Cortex of kidney (tissue), 1 donor: ENCODE measurements at places on chromosomes 6 and 20.

DNA sequence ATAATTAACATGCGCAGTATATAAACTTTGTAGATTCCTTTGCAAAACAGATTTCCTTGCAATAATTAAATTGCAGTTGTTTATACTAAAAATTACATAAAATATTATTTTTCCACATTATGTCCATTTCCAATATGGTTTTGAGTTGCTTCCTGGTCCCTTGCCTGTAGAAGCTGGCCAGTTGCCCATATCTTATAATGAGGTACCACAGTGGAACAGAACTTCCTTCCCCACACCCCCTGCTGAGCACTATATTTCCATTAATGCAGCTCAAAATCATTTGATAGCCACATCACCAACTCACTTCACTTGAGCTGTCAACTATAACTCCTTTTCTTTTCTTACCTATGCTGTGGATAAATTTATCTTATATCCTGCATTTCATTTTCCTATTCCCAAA is 194.6 kb downstream of the DST start:
- DNase-seq, result no peak

DNA sequence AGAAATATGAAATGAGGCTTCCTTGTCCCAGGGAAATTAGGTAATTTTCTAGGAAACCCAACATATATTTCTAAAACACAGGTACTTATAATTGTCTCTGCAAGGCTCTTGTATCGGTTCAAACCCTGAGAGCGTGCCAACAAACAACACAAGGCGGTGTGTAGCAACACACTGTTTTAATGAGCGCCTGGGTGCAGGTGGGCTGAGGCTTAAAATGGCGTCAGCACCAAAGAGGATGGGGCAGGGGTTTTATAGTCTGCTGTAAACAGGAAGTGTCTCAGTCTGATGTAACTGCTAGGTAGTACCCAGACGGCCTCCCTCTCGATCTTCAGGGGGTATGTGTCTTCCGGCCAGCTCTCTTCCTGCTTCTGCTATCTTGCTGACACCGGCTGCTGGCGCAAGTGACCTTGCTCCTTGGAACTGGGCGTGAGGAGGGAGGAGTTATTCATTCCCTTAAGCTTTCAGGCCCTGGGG is 69.7 kb downstream of the EPB41L2 start:
- DNase-seq, result no peak

DNA sequence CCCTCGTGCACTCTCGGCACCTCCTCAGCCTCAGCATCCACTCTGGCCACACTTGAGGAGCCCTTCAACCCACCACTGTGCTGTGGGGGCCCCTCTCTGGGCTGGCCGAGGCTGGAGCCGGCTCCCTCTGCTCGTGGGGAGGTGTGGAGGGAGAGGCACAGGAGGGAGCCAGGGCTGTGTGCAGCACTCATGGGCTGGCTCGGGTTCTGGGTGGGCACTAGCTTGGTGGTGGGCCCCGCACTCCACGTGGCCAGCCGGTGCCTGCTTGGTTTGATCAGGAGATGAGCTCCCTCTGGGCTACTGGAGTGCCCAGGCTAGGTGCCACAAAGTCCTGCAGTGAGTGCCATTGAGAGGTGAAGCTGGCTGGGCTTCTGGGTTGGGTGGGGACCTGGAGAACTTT is 949.4 kb upstream of the GJE1 start:
- DNase-seq, result no peak

- DNase-seq, result no peak
These were observed 593.1 kb upstream of the GJE1 start for GRCh38 chr6:141539617-141540016.

GRCh38 chr6:45630801-45631200 is 253.1 kb upstream of the SUPT3H start:
- no peak for DNase-seq

DNA sequence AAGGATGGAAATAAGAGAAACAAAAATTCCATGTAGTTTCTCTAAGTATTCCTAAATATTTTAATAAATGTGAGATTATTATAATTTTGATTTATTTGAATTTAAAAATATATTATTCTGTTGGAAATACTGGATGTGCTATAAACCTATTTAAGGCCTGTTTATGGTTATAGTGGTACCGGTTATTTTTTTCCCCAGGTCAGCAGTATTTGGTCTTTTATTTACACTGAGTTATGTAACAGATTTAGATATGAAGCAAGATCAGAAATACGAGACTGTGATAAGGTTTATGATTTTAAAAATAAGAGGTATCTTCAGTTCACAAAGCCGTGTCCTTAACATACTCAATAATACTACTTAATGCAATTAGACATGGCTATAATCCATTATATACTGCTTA is 634.3 kb upstream of the POU3F2 start:
- no peak for DNase-seq

DNA sequence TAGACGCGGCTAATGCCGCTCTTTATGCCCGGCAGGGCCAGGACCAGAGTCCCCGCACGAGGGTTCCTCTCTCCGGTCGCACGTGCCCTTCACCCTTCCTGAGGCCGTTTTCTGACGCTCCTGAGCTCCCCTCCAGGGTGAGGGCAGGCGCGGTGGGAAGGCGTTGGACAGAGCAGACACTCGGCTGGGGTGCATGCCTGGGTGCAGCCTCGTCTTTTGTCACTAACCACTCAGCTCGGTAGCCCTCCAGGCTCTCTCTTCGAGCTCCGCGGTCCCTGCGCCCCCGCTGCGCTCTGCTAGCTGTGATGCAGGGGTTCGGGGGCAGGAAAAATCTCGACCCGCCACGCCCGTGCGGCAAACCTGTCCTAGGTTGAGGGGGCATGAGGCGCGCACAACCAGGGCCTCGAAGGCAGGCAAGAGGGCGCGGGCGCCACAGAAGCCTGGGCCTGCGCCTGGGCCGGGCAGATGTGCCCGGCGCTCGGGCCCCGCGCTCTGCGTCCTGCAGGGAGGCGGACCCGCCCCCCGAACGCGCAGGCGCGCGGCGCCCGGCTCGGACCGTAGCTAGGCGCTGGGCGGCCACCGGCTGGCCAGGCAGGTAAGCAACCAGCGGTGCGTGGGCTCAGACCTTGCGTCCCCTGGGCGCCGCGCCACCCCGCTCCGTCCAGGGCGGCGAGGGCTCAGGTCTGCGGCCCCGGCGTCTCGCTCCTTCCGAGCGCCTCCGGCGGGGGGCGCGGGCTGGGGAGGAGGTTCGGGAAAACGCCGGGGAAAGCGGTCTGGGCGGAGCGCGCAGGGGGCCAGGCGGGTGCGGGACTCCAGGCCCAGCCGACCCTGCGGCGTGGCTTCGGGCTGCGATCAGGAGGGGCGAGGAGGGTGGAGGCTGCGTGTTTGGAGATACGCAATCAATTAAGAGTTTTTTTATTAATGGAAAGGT is at the start of gene L3MBTL1:
Gene L3MBTL1 (plus strand): TSS at position 548 of the 931 bp plus-strand sequence. CDS start 5,807 bp downstream, outside the sequence.
- no peak for DNase-seq

DNA sequence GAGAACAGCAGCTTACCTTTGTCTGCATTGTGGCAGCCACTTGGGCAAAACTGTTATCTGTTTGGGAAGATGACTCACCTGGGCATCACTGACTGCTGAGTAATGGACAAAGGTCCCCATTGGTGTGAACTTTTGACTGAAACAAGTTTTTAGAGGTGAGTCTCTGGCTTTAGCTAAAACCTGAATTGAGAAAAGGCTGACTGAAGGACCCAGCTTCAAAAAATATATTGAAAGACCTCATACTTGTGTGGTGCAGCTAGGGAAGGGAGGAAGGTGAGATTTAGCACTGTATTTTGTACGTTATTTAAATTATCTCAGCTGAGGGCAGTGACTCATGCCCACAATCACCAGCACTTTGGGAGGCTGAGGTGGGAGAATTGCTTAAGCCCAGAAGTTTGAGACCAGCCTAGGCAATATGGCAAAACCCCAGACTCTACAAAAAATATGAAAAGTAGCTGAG is 4.5 kb upstream of the CITED2 start:
- DNase-seq, result no peak

DNA sequence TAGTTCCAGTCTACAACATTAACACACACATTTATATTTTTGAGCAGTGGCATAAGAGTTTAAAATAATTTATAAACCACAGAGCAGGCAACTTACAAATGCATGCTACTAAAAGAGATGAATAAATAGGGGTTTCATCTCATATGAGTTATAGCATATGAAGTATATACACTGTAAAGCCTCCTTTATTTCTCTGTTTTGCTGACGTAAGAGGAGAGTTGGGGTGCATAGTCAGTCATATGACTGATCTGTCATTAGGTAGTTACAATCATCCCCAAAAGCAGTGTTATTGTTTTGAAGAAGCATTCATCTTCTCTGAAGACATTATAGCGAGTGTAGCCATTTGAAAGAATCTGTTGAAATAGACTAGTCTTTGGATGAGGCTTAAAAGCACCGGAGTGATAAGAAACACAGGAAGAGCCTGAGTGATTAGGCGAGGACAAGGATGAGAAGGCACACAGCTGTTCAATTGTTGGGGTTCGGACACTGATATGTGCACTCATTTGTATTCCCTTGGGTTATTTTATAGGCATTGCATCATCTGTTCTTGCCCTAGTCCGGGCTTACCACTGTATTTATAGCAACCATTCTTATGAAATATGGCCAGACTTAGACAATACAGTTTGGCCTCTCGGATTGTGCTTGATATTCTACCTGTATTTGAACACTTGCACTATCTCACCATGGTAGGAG is 325.7 kb downstream of the SAMD5 start:
- no peak for DNase-seq

DNA sequence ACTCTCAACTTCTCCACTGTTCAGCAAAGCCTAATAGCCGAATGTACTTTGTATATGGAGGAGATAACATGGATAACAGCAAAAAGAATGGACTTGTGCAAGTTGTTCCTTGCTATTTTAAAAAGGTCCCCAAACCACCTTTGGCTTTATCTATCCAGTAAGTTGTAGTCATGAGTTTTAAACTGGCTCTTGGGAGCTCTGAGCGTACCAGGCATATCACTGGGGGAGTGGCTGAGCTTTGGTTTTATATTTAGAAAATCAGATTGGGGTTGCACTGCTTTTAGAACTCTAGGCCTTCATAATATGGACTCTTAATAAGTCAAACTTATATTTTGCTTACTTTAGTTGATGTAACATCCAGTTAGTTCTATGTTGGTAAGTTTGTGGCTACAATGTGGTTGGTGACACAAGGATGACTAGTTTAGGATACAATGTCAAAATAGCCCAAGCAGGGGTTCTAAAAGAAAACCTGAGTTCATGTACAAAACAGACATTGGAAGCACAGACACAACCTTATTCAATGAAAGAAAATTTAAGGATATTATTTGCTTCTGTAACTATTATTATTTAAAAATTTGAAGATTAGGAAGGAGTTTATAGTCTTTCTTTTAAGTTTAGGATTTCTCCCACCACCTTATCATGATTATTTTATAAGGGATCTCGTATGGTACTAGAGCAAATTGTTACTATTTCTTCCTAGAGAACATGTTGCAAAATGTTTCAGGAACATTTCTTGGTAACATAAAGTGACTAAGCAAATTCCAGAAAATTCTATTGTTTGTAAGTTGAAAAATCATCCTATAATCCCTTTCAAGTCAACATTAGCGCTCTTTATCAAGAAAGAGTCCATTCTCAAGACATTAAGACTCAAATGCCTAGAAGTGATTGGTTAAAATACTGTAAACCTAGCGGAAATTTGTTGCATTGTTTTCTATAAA is 165.8 kb upstream of the SUPT3H start:
- DNase-seq, result no peak

- DNase-seq, result no peak
These were observed 60.1 kb upstream of the LRRC1 start for GRCh38 chr6:53734473-53735299.

GRCh38 chr20:51326201-51326819 is 216.2 kb downstream of the NFATC2 start:
- no peak for DNase-seq

- DNase-seq, result no peak
These were observed 572.5 kb upstream of the JAG1 start for GRCh38 chr20:11246251-11246775.

GRCh38 chr6:140744659-140745320 is 1370.3 kb upstream of the CITED2 start:
- no peak for DNase-seq

- DNase-seq, result no peak
These were observed 4.9 kb upstream of the APCDD1L start for GRCh38 chr20:58519940-58520712.

DNA sequence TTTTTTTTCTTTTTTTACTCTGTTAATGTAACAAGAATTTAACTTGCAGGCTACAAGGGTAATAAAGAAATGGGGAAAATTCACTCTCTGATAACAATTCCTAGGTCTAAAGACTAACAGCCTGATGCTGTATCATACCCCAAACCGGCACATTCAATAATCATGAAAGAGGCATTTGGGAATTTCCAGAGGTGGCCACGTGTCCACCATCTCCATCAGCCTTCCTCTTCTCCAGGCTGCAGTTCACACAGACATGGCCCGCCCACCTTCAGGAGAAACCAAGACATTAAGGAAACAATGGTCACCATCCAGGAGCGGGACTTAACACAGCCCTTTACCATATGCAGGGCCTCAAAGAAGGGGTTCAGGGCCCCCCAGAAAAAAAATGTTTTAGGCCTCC is 44.8 kb downstream of the PDE10A start:
- DNase-seq, result no peak

GRCh38 chr20:57252559-57253162 is 13.8 kb downstream of the BMP7 start:
- no peak for DNase-seq

- DNase-seq, result no peak
These were observed 753.3 kb upstream of the MARCKS start for GRCh38 chr6:113103634-113104361.

- DNase-seq, result no peak
These were observed 22.5 kb downstream of the MAP3K5 start for GRCh38 chr6:136769759-136770158.

DNA sequence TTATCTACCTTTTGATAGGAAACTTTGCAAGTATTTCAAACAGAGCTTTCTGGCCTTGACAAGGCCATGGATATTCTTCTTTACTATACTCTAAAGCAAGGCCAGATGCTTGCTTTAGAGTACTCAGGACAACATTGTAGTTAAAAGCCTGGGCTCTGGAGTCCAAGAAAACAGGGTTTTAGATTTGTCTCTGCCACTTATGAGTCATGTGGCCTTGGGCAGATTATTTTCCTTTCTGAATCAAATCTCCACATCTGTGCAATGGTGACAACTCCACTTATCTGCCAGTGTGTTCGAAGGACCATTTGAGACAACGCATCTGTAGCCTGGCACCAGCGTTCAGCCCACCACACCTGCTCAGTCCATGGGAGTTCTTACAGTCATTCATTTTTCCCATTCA is 265.9 kb upstream of the RIN2 start:
- DNase-seq, result no peak

GRCh38 chr20:61728786-61729770 is 336.6 kb downstream of the TAF4 start:
- no peak for DNase-seq

GRCh38 chr6:129748212-129748900 is 38.4 kb upstream of the ARHGAP18 start:
- DNase-seq, result no peak

GRCh38 chr6:31175971-31176370 is 5.5 kb upstream of the POU5F1 start:
- DNase-seq, result no peak

DNA sequence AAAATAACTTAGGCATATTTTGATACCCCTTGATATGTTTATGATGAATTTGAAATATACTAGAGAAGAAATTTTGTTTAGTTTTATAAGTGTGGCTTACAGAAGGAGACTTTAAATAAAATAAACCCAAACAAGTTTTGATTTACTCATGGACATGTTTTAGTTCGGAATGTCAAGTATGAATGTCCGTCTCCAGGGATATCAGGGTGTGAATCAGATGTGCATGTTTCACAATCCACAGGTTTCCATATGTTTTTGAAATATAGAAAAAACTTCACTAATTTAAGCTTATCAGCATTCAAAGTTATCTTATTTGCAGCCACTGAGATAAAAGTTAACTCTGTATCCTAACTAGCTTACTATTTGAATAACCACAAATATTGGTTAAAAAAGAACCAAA is 51.5 kb downstream of the PLCB1 start:
- DNase-seq, result no peak

GRCh38 chr6:76814496-76815458 is 648.5 kb downstream of the HTR1B start:
- no peak for DNase-seq
